ENCODE measurements at places on chromosomes 5 and 9. TPM values are rescaled to one million over a fixed set of nuclear protein-coding genes. Genes with fewer than 3 reads are reported as not detected.

TMEM161B gene
- 32.4 TPM for total RNA-seq

DNA sequence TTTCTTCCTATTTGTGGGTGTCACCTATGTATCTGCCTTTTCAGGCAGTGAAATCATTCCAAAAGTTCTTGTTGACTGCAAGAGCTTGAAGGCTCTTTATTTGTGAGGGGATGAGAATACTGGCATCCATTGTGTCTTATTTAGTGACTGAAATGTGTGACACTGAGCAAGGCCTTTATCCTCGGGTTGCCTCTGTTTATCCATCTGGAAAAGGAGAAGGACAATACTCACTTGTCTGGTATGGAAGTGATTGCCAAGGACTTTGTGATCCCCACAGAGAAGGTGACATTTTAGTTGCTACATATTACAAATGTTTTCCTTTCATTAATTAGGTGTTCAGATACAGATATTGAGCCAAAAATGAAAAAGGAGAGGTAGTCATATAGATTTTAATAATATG lies 80.2 kb downstream of the ARRDC3 start:
- DNase-seq = no peak

DNA sequence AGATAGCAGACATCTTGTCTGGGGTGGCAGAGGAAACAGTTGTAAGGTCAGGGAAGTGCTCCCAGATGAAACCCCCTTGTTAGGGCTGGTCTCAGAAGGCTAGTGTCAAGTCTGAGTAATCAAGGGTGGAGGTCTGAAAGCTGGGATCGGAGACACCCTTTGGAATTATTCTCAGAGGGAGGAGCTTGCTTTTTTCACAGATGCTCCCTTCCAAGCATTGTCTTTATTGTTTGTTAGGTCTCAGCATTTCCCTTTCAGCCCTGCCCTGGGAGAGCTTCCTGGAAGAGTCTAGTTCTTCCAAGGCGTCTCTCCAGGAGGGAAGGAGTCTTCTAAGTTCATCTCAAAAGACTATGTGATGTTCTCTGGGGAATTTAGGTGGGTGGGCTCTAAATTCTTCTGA lies 3.2 kb downstream of the TEK start:
- no peak for DNase-seq

- no peak for DNase-seq
These were observed 653.0 kb downstream of the MTRR start for GRCh38 chr5:8521991-8522390.

All from OCI-LY7 (cell line).